ENCODE measurements at places on chromosomes 13 and 19.

DNA sequence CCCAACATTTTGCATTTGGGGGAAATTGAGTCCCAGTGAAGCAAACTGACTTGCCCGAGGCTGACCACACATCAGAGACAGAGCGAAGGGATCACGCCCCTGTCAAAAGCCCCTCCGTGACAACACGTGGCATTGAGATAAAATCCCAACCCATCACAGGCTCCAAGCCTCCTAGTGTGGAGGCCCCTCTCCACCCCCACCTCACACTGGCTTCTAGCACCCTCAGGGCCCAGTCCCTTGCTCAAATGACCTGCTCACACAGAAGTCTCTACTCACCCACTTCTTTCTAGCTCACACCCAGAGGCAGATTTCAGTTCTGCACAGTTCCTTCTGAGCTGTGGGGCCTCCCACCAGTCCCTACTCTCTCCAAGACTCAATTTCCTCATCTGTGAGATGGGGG lies 10.3 kb downstream of the HPN start:
- H3K36me3 ChIP-seq, result no peaks in the 10 kb centered on the region
- DNase-seq, result no peak
- no peaks in the 10 kb centered on the region for H3K4me1 ChIP-seq
- H3K27ac ChIP-seq, result no peak overlapping the region

DNA sequence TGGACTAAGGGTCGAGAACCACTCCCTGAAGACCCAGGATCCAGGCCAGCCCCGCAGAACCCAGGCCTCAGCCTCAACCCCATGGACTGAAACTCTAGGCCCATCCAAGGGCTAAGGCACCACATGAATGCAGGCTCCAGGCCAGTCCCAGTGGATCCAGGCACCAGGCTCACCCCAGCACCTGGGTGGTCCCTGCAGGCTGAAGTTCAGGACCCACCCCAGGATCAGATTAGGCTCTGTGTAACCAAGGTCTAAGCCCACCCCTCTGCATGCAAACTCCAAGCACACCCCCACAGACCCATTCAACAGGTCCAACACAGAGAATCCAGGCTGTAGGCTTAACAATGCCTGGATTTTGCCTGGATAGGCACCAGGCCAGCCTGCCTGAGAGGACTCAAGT lies 1876.2 kb downstream of the PCDH9 start:
- H3K4me3 ChIP-seq, result no peak overlapping the region
- no peaks in the 10 kb centered on the region for H3K27me3 ChIP-seq
- no peak for DNase-seq
- no peaks in the 10 kb centered on the region for H3K4me1 ChIP-seq
- no peak overlapping the region for H3K27ac ChIP-seq
- no peaks in the 10 kb centered on the region for H3K36me3 ChIP-seq

DNA sequence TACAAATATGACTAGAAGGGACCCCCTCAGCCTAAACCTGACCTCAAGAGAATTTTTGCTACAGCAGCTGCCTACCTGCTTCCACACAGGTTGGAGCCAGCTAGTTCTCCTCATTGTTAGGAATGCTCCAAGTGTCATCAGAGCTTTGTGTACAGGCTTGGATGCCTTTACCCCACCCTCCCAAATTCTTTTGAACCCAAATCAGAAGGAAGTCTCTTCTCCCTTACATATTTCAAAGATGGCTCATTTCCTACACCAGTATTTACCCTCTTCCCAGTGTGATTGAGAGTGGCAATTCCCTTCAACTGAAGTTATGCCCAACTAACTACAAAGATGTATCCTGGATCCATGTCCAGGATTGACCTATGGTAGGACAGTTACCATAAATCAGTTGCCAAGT lies 323.2 kb downstream of the OXGR1 start:
- DNase-seq, result no peak
- H3K4me1 ChIP-seq, result no peaks in the 10 kb centered on the region
- H3K36me3 ChIP-seq, result no peaks in the 10 kb centered on the region
- no peak overlapping the region for H3K27ac ChIP-seq
- H3K4me3 ChIP-seq, result no peak overlapping the region
- H3K27me3 ChIP-seq, result no peaks in the 10 kb centered on the region

DNA sequence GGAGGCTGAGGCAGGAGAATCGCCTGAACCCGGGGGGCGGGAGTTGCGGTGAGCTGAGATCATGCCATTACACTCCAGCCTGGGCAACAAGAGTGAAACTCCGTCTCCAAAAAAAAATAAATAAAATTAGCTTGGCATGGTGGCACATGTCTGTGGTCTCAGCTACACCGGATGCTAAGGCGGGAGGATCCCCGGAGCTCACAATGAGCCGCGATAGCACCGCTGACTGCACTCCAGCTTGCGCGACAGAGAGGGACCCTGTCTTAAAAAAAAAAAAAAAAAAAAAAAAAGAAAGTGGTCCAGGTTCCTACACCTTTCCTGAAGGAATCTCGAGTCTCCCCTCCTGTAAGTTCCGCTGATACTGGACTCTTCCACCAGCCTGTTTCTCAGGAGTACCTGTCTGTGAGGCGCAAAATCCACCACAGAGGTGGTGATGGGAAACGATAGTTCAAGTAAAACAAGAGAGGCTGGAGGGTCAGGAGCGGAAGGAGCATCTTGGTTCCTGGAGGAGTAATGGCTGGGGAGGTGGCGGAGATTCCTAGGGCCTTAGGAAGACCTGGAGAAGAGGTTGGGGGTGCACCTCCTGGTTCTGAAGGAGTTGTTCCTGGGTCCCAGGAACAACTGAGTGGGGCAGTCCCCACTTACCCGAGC lies 471 bp downstream of the FUT1 start:
- no peaks in the 10 kb centered on the region for H3K27me3 ChIP-seq
- H3K4me3 ChIP-seq, result peak overlapping the region; percentile 49
- no peak for DNase-seq
- H3K27ac ChIP-seq, result peak overlapping the region; percentile 22
- peaks cover 19% of the 10 kb centered on the region for H3K4me1 ChIP-seq
- H3K36me3 ChIP-seq, result peaks cover 9% of the 10 kb centered on the region

GRCh38 chr13:114097212-114097892 lies 35.1 kb downstream of the RASA3 start:
- DNase-seq, result peak; percentile 62
- peaks cover 29% of the 10 kb centered on the region for H3K4me1 ChIP-seq
- H3K36me3 ChIP-seq, result no peaks in the 10 kb centered on the region
- no peak overlapping the region for H3K27ac ChIP-seq
- no peaks in the 10 kb centered on the region for H3K27me3 ChIP-seq

- DNase-seq, result no peak
- H3K27ac ChIP-seq, result peak overlapping the region; percentile 65
- H3K27me3 ChIP-seq, result no peaks in the 10 kb centered on the region
- H3K4me3 ChIP-seq, result no peak overlapping the region
These were observed 3.4 kb downstream of the RFX1 start for GRCh38 chr19:14002571-14003250.

GRCh38 chr19:47506459-47506858 lies 8.4 kb downstream of the NAPA start:
- H3K4me1 ChIP-seq, result peaks cover 60% of the 10 kb centered on the region
- H3K27ac ChIP-seq, result peak overlapping the region; percentile 67
- no peak overlapping the region for H3K4me3 ChIP-seq
- H3K36me3 ChIP-seq, result peaks cover 22% of the 10 kb centered on the region
- no peak for DNase-seq

DNA sequence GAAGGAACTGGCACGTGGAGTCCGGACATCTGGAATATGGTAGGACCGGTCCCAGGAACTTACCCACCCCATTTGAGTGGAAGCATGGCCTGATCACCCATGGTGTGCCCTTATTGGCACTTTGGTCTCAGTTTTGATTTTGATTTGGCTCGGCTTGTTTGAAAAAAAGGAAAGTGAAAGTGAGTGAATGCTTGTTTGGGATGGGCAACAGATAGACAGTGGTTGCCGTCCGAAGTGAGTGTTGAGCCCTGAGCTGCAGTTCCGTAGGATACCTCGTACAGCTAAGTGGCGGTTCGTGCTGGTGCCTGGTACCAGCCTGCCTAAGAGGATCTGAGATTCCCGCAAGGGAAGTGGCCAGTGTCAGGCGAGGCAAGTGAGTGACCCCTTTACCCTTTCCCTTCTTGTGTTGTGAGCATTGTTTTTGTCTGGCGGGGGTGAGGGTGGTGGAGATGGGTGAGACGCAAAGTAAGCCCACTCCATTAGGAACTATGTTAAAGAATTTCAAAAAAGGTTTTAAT lies 605.8 kb downstream of the UQCRFS1 start:
- H3K27ac ChIP-seq, result no peak overlapping the region
- no peak overlapping the region for H3K4me3 ChIP-seq
- H3K4me1 ChIP-seq, result no peaks in the 10 kb centered on the region
- H3K36me3 ChIP-seq, result no peaks in the 10 kb centered on the region
- no peak for DNase-seq
- no peaks in the 10 kb centered on the region for H3K27me3 ChIP-seq

- peaks cover 9% of the 10 kb centered on the region for H3K4me1 ChIP-seq
- no peaks in the 10 kb centered on the region for H3K36me3 ChIP-seq
- H3K27me3 ChIP-seq, result peaks cover 3% of the 10 kb centered on the region
These were observed 233.9 kb downstream of the LMO7 start for GRCh38 chr13:75869981-75870380.

DNA sequence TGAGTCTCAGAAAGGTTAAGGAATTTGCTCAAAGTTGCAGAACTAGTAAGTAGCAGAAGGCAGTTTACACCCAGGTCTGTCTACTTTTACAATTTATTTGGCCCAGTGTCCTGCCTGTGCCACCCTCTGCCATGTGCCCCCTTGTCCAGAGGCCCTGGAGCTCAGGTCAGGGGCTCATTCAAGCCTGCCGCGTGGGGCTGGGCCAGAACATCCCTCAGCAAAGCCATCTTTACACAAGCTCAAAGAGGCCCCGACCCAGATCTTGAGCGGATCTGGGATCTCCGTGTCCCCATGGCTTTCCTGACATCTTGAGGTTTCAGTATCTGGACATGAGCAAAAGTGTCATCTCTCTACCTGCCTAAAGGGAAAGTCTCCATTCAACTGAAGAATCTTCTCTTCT lies 76.4 kb upstream of the VSTM2B start:
- peaks cover 7% of the 10 kb centered on the region for H3K27me3 ChIP-seq
- no peak overlapping the region for H3K4me3 ChIP-seq
- no peaks in the 10 kb centered on the region for H3K36me3 ChIP-seq
- DNase-seq, result no peak
- H3K27ac ChIP-seq, result no peak overlapping the region

DNA sequence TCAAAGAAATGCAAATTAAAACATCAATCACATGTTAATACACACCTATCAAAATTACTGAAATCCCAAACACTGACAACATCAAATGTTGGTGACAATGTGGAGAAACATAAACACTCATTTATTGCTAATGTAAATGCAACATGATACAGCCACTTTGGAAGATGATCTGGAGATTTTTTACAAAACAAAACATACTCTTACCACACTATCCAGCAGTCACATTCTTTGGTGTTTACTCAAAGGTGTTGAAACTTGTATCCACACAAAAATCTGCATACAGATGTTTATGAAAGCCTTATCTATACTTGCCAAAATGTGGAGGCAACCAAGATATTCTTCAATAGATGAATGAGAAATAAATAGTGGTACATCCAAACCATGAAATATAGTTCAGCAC lies 1219.5 kb upstream of the PCDH20 start:
- DNase-seq, result no peak
- H3K27ac ChIP-seq, result no peak overlapping the region
- no peaks in the 10 kb centered on the region for H3K4me1 ChIP-seq

- H3K27ac ChIP-seq, result no peak overlapping the region
- H3K27me3 ChIP-seq, result no peaks in the 10 kb centered on the region
- no peaks in the 10 kb centered on the region for H3K36me3 ChIP-seq
- DNase-seq, result no peak
These were observed 14.6 kb upstream of the DIAPH3 start for GRCh38 chr13:60178327-60178726.

DNA sequence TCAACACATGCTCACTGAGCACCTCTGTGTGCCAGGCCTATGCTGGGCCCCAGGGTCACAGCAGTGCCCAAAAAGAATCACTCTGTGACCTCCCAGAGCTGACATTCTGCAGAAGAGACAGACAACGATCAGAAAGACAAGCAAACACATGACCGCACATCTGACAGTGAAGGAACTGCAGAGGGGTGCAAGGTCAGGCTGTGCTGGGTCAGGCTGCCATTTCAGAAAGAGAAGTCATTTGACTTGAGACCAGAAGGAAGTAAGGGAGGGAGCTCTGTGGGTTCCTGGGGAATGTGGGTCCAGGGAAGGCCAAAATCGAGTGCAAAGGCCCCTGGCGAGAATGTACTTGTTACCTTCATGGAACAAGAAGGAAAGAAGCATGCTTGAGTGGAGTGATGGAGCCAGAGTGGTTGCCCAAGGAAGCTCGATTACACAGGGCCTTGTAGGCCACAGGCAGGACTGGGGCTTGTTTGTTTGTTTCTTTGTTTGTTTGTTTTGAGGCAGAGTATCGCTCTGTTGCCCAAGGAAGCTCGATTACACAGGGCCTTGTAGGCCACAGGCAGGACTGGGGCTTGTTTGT lies 11.4 kb upstream of the CD22 start:
- peaks cover 13% of the 10 kb centered on the region for H3K4me1 ChIP-seq
- H3K27ac ChIP-seq, result no peak overlapping the region
- DNase-seq, result no peak
- no peaks in the 10 kb centered on the region for H3K36me3 ChIP-seq

GRCh38 chr19:18969931-18970659 lies 29.1 kb upstream of the HOMER3 start:
- no peaks in the 10 kb centered on the region for H3K36me3 ChIP-seq
- peaks cover 25% of the 10 kb centered on the region for H3K4me1 ChIP-seq
- no peak overlapping the region for H3K4me3 ChIP-seq
- no peaks in the 10 kb centered on the region for H3K27me3 ChIP-seq
- DNase-seq, result no peak

- no peak overlapping the region for H3K27ac ChIP-seq
- H3K27me3 ChIP-seq, result no peaks in the 10 kb centered on the region
- no peaks in the 10 kb centered on the region for H3K4me1 ChIP-seq
- DNase-seq, result no peak
These were observed 348.1 kb downstream of the FOXO1 start for GRCh38 chr13:40318366-40318765.

DNA sequence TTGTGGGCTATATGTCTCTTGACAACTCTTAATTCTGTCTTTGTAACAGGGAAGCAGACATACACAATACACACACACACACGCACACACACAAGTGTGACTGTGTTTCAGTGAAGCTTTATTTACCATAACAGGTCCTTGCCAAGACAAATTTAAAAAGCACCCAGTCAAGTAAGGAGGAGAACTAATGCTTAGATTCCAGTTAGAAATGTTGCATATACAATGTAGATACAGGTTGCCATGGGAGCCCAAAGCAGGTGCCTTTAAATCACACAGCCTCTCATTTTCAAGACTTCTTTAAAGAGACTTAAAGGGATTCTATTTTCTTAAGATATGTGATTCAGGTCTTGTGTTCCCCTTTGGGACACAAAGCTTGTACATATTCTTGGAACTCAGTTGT lies 1551.9 kb downstream of the EFNB2 start:
- H3K4me3 ChIP-seq, result no peak overlapping the region
- peaks cover 10% of the 10 kb centered on the region for H3K4me1 ChIP-seq
- no peaks in the 10 kb centered on the region for H3K27me3 ChIP-seq
- no peak for DNase-seq
- H3K36me3 ChIP-seq, result no peaks in the 10 kb centered on the region
